ENCODE measurements at places on chromosomes 4 and X. TPM values are rescaled to one million over a fixed set of nuclear protein-coding genes. Genes with fewer than 3 reads are reported as not detected.

The OTC gene
- total RNA-seq, result 0.94 TPM

The XAGE2 gene
- total RNA-seq, result not detected

GRCh38 chr4:110106931-110107296, 91.5 kb downstream of the ELOVL6 start:
- no peak for ATAC-seq

GRCh38 chr4:128006592-128006991, 41.4 kb downstream of the ABHD18 start:
- ATAC-seq, result no peak

- no peak for ATAC-seq
These were observed 28.5 kb downstream of the TACC3 start for GRCh38 chr4:1749826-1750225.

The ETDB gene
- total RNA-seq, result not detected

DNA sequence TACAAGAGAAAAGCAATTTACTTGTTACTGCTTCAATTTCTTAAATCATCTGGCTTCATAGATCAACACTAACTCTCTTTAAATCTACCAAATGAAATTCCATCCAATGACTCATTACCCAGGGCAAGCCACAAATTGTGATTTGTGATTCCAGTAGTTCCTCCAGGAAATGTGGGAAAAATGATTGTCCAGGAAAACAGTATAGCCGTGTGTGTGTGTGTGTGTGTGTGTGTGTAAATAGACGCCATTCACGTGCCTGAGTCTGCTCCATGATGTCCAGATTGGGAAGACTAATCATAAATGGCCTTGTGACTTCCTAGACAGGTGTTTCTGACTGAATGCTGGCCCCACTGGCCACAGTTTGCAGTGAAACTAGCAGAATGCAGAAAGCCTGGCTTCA, 121.3 kb downstream of the HS6ST2 start:
- no peak for ATAC-seq

The PAGE3 gene
- total RNA-seq, result not detected

- ATAC-seq, result no peak
These were observed 8.1 kb downstream of the ENPEP start for GRCh38 chr4:110484029-110484428.

GRCh38 chr4:54315561-54316538, 86.8 kb downstream of the PDGFRA start:
- no peak for ATAC-seq

- no peak for ATAC-seq
These were observed 334.9 kb downstream of the OPHN1 start for GRCh38 chrX:68098431-68098830.

GRCh38 chrX:38519651-38520050, 41.7 kb upstream of the TSPAN7 start:
- ATAC-seq, result no peak

DNA sequence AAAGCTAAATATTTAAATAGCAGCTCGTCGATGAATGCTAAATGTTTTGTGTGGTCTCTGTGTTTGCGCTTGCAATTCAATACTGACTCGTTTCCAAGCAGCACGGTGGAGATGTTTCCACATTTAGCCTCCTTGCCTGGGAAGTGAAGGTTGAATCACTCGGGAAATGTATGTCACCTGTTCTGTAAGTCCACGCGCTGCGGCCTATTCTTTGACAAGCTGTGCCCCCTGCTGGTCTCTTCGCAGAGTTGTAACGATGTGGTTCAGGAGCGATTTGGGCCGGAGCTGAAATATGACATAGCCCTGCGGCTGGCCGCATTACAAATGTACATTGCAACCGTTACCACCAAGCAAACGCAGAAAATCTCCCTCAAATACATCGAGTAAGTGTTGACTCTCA, 89.6 kb upstream of the PRPS2 start:
- ATAC-seq, result peak; percentile 36

The ZFP92 gene
- 3.8 TPM for total RNA-seq

- no peak for ATAC-seq
These were observed 18.0 kb downstream of the FAM9A start for GRCh38 chrX:8783097-8783713.

The PLK4 gene
- total RNA-seq, result 0.67 TPM

The KIAA1210 gene
- total RNA-seq, result not detected

DNA sequence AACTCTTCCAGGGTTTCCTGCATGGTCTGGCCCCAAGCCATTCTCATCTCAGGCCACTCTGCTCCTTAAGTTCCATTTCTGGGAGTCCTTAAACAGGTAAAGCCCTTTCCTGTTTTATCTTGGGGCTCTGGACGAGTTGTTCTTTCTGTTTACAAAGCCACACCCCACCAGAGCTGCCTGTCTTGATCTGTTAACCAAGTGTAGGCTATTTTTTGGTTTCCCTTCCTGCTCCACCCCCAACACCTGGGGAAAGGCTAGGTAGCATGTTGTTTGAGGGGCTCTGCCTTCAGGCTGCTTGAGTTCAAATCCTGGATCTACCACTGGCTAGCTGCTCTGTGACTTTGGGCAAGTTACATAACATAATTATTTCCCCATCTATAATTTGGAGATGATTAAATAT, 40.0 kb downstream of the ERVMER34-1 start:
- ATAC-seq, result no peak
